ENCODE measurements at places on chromosomes 7 and 10. TPM values are rescaled to one million over a fixed set of nuclear protein-coding genes. Genes with fewer than 3 reads are reported as not detected.

The TMEM176B gene
- 45.2 TPM for total RNA-seq

The LRRC18 gene
- total RNA-seq: 1.2 TPM

The OR2A12 gene
- total RNA-seq: not detected

The PLEKHS1 gene
- total RNA-seq: not detected
